ENCODE measurements at places on chromosomes 11 and 22.

- no peak for DNase-seq
Observed at GRCh38 chr11:70900540-70900939, 351.8 kb downstream of the SHANK2 start.

DNA sequence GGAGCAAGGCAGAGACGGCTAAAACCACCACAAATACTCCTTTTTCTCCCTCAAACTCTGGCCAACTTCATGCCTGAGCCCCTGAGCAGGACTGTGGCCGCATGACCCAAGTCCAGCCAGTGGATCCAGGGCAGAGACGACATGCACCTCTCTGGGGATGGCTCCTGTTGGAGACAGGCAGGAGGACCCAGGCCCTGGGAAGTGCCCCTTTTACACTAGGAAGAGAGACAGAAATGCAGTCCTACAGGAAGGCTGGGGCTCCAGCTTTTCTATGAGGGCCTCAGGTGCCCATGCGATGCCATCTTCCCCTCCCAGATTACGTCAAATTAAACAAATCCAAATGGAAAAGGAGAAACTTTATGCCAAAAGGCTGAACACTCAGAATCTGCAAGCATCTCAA lies 498.0 kb downstream of the BRD1 start:
- no peak for DNase-seq

DNA sequence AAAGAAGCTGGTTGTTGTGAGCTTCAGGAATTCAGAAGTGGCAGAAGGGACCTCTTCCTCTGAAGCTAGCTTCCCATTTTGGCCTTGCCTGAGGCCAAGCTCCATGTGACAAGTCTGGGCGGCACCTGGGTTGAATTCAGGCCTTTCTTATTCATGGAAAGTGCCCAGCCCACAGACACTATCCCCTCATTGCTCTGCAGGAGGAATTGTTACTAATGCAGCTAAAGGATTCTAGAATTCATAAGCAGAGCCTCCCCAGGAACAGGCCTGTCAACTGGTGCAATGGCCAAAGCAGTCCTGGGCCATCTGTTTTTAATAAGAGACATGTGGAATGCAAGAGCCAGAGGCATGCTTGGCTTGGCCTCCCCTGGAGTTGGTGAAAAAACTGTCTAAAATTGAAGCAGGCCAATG lies 71.4 kb downstream of the SLC1A2 start:
- DNase-seq, result no peak

- peak; percentile 16 for DNase-seq
Observed at GRCh38 chr11:119056421-119056999, 495 bp downstream of the HYOU1 start.

DNA sequence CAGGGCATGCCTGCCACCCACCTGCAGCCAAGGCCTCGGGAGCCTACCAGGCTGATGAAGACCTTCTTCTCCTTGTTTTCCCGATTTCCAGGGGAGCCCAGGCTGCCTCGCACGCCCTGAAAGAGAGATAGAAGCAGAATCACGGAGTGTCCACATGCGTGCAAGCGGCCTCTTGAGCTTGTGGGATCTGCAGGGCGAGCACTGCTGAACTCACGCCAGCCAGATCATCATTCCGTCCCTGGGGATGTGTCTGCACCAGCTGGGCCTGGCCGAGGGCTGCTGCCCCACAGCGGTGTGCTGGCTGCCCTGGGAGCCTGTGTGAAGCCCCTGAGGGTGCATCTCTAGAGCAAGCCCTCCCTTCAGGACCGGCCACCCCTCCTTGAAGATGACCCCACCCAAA lies 17.9 kb downstream of the USH1C start:
- DNase-seq, result no peak

DNA sequence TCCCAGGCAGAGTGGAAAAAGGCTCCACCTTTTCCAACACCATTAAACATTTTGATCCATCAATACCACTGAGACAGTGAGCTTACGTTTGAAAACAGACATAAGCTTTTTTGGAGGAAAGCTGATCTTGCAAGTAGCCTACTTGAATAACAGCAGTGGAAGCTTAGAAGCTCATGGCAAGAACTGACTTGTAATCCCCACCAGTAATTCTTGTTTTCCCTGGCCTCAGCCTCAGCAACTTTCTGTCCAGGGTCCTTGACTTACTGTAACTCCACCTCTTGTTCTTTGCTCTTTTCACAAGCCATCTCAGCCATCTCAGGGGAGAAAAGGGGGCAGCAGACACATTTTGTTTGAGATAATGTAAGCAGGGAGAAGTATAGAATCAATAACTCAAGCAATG lies 12.3 kb upstream of the MPZL2 start:
- no peak for DNase-seq

DNA sequence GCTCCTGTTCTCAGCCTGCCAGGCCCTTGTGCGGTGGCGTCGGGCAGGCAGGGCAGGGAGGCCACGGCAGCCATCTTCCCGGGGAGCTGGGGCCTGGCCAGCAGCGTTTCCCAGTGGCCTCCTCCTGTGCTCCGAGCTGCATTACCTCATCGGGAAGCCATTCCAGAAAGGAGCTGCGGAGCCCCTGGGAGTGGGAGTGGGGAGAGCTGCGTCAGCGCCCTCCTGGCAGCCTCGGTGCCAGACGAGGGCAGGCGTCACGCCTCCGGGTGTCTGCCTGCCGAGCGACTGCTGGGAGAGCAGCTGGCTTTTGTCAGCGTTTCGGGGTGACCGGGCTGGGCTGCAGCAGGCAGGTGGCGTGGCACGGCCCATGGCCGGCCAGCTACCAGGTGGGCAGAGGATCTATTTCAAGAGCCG lies 30.9 kb upstream of the WNT7B start:
- DNase-seq, result no peak

DNA sequence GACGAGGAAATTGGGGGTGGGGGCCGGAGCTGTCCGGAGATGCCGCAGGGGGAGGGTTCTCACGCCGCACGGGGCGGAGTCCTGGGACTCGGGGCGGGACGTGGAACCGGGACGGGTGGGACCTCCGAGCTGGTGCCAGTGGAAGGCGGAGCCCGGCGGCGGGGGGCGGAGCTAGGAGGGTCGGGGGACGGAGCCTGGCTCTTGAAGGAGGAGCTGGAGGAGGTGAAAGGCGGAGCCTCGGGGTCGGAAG lies 271 bp downstream of the FKBP2 start:
- DNase-seq, result no peak

DNA sequence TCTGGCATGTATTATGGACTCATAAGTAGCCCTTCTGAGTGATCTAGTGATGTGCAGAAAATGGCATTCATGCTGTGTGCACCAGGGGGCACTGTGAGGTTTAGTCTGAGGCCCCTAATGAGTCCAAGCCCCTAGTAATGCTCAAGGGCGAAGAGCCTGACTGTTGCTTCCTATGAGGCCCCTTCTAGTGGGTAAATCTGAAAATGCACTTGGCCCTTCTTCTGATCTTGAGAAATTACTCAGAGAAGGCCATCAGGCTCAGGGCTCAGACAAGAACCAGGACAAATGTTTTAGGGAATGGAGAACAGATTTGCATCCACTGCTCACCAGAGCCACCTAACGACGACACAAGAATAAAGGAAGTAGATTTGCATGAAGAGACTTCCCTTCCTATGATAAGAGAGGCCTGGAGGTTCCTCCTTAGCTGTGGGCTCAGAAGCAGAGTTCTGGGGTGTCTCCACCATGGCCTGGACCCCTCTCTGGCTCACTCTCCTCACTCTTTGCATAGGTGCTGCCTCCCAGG lies 75.8 kb downstream of the GGTLC2 start:
- DNase-seq, result no peak

DNA sequence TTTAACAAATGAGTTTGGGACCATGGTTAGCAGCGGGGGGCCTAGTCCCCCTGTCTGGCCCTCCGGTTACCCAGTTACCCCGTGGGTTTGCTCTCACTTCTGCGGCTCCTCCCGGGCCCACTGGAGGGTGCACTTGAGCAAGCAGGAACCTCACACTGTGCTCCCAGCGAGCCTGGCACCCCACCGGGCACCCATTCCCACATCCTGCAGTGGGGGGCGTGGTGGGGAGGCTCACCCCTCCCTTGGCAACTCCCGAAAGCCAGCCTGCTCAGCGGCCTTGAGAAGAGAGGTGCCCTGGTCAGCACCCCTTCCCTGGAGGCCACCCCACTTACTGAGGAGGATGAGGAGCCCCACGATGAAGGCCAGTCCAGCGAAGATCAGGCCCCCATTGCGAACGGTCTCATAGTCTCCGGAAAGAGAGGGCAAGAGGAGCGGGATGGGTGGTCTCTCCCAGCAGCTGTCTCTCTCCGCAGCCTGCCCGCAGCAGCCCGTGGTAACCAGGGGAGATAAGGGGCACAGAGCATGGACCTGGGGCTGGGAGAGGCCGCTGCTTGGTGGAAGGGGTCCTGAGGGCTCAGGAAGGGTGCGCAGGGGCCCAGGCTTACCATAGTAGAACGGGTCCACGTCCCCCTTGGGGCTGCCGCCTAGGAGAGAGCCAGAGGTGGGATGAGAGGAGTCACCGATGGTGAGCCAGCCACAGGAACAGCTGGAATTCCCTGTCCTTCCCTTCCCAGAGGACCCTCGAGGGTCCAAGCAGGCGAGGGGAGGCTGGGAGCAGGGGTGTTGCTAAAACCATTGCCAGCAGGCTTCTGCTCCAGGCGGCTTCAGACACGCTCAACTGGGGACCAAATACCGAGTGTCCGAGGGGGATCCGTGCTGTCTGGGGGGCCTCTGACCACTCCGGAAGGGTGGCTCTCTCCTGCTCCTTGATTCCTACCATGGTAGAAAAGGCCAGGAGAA lies 2.2 kb downstream of the FXYD2 start:
- DNase-seq, result no peak

DNA sequence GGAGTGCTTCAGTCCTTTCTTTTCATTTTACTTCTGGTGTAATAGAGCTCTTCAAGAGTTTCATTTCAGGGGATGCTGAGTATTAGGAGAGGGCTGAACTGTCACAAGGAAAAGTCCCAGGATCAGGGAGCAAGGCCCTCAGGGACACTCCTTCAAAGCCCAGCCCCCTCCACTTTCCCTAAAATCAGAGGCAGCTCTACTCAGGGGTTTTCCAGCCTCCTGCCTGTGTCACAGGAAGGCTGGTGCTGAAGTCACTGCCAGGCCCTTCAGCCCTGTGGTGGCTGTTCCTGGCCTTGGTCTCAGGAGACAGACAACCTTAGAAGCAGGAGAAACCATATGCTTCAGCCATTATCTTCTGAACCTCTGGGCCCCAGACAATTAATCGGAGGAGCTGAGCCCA lies 36.4 kb upstream of the KIRREL3 start:
- DNase-seq, result no peak

DNA sequence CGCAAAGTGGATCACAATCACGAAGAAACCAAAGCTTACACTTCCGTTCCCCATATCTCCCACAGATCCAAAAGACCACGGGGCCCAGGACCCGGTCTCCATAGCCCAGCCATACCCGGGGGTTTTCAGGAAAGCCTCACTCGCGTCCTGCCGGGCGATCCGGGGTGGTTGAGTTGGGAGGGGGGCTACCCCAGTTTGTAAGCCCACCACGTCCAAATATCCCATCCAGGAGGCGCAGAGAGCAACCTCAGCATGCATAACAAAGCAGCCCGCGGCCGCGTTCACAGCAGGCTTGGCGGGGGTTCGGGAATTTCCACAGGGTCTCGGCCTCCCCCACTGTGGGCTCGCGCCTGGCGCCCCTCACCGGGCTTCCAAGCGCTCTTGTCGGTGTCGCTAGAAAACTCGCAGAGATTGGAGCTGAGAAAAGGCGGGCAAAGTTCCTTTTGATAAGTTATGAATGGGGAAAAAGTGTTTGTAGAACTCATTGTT lies 9.5 kb downstream of the SDF2L1 start:
- DNase-seq, result no peak

DNA sequence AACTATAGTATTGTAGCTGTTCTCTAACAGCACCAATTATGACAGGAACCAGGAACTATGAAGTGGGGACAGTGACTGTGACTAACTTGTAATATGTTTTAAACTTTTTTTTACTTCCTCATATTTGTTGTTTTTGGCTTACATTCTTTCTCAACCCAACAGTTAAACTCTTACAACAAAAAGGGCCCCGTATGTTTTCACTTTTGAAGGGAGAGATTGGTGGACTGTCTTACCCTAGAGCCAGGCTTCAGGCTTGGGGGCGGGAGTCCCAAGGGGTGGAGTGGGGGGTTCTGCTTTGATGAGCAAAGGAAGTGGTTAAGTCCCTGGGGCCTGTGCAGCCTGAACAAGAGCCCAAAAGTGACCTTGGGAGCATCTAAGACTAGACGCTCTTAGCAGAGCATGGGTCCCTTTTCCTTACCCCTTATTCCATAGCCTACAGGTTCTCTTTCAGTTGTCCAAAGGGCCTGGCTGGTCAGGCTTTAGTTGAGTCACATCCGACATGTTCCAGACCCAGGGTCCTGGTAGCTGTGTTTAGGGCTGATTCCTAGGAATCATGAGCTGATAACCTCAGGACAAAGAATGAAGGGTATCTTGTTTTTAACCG lies 38.8 kb downstream of the STIM1 start:
- no peak for DNase-seq

- DNase-seq, result no peak
Observed at GRCh38 chr11:87425391-87425790, 387.7 kb downstream of the TMEM135 start.

DNA sequence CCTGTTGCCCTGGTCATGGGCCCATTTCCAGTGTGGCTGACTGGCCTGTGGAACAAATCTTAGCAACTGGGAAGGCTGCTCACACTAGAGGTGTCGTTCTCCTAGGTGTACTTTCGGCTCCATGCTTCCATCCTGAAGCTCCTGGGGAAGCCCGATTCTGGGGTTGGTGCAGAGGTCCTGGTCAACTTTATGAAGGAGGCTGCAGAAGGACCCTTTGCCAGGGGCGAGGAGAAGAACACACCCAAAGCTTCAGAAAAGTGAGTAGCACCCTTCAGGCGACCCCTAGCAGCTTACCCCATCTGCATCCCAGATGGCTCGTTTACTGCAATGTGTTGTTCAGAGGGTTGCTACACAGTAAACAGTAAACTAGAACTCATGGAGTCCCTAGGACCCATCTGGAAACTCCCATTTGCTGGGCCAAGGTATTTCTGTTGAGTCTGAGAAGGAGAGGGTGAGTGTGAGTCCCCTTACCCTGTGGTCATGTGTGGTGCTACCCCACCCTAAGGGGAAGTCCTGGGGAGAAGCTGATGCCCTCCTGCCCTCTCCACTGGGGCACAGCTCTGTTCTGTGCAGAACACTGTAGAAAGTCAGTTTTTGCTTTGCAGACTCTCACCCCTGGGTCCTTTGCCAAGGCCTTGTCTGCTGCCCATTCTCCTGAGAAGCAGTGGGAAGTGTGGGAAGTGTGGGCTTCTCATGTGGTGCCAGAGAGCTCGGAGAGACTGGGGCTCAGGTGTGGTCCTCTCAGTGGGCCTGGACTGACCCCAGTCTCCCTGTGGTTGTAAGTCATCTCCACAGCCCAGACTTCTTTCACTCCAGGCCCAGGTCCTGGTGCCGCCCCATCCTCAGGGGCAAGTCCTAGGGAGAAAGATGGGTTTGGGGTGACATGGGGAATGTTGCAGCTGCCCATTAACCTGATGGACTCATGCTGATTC lies 85.0 kb downstream of the CABIN1 start:
- DNase-seq, result no peak

- DNase-seq, result no peak
Observed at GRCh38 chr22:39171623-39172264, 19.3 kb upstream of the CBX7 start.

GRCh38 chr22:46366327-46366731 lies 30.8 kb downstream of the TRMU start:
- DNase-seq, result no peak

DNA sequence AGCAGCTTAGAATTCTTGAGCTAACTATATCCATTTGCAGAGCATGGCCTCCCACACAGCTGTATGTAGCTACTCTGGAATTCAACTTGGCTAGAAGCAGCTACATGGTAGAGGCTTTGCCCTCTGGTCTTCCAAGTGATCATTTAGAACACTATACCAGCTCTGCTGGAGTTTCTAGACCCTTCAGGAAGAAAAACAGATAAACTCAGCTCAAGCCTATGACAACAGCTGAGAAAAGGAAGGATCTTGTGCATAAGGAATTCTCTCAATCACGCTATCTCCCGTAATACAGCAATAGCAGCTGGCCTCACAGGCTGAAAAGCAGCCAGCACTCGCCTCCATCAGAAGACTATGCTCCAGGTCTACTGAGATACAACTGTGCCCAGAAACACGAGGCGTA lies 50.6 kb upstream of the APOA1 start:
- no peak for DNase-seq

Measured in activated CD8-positive, alpha-beta memory T cell treated with anti-CD3 and anti-CD28 coated beads for 4 hours (primary cell).